ENCODE measurements at places on chromosomes 7 and 10.

GRCh38 chr7:26664735-26665416 lies 199.5 kb downstream of the SKAP2 start:
- no peak for DNase-seq

- DNase-seq = no peak
These were observed 4.4 kb downstream of the DNAJC30 start for GRCh38 chr7:73678862-73679261.

DNA sequence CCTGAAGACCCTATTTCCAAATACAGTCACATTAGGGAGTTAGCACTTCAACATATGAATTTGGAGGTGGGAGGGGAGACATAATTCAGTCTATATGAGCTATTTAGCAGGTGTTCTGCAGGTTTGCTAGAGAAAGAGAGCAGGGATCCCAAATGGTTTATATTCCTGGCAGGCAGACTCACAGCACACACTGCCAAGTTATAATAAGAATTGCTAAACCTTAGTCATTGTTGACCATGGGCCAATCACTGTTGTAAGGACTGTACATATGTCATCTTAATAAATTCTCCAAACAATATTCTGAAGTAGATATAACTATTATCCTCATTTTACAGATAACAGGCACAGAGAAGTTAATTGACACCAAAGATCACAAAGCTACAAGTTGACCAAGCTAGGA lies 1.5 kb upstream of the CCDC3 start:
- no peak for DNase-seq

DNA sequence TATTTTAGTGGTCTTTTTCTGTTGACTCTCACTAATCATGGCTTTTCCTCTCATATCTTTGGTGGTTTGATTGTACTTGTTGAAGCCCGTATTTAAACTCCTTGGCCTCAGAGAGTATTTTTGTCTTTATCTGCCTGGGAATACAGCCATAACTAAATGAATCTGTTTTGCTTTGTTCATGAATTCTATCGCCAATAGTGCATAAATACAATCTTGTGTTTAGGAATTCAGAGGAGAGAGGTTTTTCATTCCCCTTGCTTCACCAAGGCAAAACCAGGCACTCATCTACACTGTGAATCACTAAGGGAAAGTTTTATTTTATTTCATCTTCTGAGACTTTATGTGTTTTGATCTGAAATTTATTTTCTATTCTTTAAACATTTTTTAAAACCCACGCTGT lies 152.7 kb downstream of the BICC1 start:
- no peak for DNase-seq

DNA sequence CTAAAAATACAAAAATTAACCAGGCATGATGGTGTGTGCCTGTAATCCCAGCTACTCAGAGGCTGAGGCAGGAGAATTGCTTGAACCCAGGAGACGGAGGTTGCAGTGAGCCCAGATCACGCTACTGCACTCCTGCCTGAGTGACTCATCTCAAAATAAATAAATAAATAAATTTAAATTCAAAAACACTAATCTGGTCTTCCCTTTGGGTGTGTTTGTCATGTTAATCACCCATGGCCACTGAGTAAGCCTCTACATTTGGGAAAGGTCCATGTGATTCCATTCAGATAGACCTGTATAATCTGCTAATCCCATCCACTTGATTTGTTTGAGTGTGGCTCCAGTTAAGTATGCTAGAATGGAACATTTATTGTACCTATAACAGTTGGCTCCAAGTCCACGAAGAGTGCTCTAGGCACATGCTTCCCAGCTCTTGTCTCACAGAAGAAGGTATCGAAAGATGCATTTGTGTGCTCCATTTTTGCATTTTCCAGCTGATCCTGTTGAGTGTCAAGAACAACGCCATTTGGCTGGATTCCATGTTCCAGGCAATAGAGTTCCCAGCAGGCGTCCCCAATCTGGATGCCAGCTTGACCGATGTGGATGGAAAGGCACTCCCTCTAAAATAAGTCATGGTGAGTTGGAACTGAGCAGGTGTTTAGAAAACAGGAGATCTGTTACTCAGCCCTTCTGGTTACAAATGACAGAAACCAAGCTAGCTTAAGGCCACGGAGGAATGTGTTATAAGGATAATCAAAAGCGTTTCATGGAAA lies 4.0 kb downstream of the TUBAL3 start:
- no peak for DNase-seq

DNA sequence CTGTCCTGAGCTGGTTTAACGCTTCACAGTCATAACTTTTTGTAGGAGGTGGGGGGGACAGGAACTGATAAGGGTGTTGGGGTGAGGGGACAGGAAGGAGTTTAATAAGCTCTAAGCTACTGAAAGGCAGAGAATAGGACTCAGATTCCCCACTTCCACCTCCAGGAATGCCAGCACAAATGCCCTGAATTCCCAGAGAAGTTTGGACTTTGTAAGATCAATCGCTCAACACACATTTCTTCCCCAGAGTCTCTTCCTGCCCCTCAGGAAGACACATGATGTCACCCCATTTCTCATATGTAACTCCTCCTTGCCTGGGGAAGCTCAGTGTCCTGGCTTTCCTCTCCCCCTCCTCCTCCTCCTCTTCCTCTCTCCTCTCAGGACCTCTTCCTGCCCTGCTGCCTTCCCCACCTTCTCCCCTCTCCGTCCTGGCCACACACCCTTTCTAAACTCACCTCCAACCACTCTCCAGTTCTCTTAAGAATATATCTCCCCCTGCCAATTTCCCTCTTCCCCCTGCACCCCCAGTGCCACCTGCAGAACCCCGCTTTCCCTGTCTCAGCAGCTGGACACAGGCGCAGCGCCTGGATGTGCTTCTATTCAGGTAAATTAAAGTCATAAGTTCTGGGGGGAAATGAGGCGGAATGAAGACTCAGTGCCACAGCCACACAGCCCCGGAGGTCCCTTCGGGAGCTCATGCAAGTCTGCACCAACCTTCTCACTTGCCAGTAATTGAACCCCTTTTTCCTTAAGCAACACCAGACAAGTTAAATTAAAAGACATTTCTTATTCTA lies 5.3 kb upstream of the LOXL4 start:
- no peak for DNase-seq

DNA sequence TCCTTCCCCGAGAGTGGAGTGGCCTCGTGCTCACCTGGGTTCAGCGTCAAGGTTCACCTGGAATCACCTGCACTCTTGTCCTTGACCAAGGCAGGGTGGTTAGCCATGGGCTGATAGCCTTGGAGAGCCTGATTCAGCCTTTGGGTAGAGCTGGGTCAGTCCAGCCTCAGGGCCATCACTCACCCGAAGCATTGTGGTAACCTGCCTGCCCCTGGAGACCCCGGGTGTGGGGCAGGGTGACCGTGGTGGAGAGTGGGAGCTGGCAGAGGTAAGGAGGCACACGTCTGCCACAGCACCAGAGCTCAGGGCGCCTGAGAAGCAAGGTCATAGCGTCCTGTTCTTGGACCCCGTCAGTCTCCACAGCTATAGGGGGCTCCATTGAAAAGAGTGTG lies 27.8 kb upstream of the WDFY4 start:
- no peak for DNase-seq

DNA sequence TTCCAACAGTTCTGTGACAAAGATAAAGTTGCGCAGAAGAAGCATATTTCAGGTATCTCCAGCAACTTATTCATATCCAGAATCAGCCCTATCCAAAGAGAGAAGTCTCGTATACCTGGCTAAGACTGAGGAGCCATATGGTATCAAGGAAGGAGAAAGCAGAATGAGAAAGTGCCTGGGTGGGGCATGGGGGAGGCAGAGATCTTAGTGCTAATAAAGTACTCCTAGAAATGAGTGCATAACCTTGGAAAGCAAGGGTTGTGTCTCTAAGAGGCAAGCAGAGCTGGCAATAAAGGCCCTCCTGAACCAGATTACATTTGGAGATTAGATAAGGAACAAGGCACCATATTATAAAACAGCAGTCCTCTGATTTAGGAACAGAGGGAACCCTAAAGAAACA lies 12.7 kb downstream of the TASOR2 start:
- DNase-seq = no peak

DNA sequence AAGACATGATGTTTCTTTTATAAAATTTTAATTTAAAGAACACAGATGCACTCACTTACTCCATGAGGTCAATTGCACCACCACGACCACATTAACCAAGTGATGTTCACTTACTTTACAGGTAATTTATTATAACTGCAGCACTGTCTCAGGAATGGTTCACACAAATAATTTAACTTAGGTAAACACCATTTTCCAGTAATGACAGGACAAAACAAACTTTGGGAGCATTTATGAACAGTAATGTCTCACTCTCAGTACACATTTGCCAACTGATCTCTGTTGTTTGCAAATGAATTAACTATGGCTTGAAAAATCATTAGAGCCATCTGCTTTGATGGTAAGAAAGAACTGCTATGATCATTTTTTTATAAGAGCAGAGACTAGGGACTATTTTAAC lies 150.4 kb downstream of the ETV1 start:
- DNase-seq = no peak

DNA sequence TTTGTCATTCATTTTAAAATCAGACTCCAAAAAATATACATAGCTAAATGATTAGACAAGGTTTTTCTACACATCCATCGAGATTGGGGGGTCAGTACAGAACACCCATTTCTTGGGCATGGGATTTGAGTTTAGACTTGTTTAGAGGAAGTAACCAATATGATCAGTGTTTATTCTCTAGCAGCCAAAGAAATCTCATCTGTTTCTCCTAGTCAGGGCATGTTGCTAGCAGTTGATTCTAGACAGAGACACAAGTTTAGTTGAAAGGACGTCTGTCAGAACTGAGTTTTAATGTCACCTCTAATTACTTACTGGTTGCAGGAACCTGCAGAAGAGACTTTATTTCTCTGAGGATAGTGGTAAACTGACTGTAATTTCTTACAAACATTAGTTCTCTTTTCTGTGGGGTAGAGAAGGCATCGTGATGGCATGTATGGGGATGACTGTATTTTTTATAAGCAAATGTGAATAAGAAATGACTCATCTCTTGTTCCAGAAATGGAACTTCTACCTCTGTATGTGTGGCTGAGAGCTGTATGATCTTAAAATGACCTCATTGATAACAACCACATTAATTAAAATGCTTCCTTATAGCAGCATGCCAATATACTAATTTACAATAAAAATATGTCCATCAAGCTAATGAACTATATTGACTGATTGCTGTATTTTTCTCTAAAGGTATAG lies 30.6 kb upstream of the RHOBTB1 start:
- DNase-seq = no peak

DNA sequence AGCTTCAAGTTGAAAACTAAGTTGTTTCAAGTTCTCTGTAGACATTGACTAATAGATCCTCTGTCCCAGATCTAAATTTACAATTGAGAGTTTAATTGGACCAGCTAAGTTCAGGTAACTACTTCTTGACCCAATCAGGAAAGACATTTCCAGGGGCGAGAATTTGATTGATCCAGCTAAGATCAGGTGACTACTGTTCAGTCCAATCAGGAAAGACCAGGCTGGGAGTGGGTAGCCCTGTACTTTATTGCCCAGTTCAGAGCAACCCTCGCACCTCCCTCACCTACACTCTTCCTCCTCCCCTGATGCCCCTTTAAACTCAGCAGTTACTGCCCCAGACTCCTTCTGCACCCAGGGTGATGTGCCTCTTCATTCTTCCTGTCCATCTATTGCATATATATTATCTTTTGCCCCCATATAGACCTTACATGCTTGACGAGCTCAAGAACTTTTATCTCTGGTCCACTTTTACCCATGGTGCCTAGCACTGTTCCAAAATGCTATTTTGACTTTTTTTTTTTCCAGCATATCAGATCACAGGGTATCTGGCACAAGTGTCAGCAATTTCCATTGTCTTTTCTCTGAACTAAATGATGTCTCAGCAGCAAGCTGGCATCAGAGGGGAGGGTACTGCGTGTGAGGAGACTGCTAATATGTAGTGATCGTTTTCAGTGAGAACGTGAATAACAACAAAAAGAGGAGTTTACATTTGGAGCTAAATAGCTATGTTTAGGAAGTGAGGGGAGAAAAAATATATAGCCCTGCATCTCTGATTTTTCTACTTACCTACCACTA lies 169.4 kb downstream of the KIAA1217 start:
- DNase-seq = no peak

- DNase-seq = peak; percentile 83
These were observed 16.4 kb upstream of the C10orf105 start for GRCh38 chr10:71735709-71736569.

- DNase-seq = no peak
These were observed 251.0 kb downstream of the TFEC start for GRCh38 chr7:115779561-115779960.

- DNase-seq = no peak
These were observed 36.0 kb downstream of the R3HCC1L start for GRCh38 chr10:98170249-98171117.

DNA sequence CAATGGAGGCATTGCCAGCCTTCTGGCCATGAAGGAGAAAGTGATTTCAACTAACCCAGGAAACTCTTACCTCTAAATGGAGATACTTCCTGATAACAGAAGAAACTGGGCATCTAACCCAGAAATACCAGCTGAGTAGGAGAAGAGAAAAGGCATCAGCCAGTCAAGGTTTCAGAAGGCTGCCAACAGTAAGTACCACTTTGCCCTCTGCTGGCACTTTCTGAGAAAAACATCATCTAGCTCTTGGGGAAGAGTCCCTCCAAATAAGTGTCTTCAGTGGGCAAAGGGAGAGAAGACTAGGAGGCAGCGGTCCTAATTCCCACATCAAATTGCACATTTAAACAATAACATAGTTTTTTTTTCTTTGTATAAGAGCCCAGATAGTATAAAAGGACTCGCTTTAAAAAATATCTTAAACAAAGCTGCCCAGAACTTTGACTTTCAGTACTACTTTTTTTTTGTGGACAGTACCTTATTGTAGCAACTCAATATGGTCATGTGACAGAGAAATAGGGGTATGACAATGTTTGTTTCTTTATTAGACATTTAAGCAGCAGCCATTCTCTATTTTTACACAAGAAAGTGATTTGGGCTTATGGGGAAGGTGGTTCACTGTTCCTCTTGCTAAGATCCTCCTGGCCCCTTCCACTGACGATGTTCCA lies 157.3 kb downstream of the CTTNBP2 start:
- DNase-seq = no peak

DNA sequence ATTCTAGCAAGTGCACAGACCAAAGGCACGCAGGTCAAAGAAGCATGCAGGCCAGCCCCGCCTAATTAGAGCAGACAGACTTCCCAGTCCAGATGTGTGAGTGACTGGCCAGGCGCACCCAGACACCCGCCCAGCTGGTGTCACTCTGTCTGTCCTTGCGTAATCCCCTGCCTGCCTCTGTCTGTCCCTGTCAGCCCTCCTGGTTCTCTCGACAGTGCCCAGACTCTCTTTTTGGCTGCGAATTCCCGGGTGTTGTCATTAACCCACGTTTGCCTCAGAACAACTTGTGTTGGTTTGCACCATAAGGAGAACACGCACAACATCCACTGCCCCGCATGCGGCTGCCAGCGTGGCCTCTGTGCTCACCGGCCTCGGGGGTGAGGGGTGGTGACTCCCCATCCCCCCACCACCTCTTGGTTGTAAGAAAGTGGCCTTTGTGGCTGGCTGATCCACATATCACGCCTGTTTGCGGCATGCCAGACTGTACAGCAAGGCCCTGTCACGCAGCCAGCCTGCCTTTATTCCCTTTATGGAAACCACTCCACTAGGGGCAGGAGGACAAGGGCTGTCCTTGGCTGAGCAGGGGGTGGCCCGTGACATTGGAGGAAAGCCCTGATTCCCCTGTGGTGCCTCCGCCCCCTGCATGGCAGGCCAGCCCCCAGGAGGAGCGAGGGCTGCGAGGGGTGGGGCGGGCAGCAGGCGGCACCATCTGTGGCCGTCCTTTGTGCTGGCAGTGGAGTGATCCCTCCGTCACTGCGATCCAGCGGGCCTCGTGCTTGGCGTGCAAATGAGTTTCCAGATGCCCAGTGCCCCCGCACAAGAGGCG lies 72.8 kb upstream of the PPIF start:
- DNase-seq = no peak

GRCh38 chr10:129831150-129831549 lies 132.9 kb downstream of the EBF3 start:
- DNase-seq = no peak

GRCh38 chr7:79778786-79779770 lies 325.6 kb upstream of the MAGI2 start:
- DNase-seq = no peak
